IPS-NIHi11 (cell line): ENCODE measurements at places on chromosomes 13 and 19.
A peak's percentile ranks its signal among the peaks of the same experiment; 100 is the strongest.

DNA sequence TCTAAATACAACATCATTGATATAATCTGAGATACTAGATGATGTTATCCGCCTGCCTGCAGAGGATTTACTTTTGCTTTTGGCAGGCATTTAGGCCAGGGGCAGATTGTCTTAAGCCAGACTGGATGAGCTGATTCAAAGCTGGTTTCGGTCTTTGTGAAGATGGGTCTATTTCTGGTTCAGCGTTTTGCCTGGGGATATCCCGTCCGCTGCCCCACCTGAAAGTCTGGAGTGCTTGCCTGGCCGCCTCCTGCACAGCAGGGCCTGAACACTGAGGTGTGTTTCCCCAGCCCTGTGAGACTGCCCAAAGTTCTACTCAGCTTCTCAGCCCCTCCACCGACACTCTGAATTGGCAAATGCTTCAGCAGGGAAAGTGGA is 149.7 kb downstream of the KATNAL1 start:
- DNase-seq = no peak

GRCh38 chr13:40433001-40433400 is 233.4 kb downstream of the FOXO1 start:
- DNase-seq = no peak

GRCh38 chr13:34401696-34402095 is 540.4 kb upstream of the NBEA start:
- DNase-seq = no peak

DNA sequence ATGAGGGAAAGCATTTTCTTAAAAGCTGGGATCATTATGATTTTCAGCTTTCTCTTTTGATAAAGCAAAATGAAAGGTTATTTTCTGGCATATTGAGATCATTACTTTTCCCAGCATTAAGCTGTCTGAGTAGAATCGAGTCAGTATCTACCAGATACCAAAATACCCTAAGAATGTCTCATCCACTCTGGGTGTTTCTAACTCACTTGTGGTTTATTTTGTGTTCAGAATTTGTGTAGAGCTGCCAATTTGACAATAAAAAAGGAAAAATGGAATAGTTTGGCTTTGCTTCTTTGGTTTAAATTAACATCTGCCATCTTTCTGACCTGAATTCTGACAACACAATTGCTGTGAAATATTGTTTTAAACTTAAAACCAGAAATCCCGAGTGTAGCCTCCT is 438.7 kb upstream of the ARGLU1 start:
- DNase-seq = no peak

DNA sequence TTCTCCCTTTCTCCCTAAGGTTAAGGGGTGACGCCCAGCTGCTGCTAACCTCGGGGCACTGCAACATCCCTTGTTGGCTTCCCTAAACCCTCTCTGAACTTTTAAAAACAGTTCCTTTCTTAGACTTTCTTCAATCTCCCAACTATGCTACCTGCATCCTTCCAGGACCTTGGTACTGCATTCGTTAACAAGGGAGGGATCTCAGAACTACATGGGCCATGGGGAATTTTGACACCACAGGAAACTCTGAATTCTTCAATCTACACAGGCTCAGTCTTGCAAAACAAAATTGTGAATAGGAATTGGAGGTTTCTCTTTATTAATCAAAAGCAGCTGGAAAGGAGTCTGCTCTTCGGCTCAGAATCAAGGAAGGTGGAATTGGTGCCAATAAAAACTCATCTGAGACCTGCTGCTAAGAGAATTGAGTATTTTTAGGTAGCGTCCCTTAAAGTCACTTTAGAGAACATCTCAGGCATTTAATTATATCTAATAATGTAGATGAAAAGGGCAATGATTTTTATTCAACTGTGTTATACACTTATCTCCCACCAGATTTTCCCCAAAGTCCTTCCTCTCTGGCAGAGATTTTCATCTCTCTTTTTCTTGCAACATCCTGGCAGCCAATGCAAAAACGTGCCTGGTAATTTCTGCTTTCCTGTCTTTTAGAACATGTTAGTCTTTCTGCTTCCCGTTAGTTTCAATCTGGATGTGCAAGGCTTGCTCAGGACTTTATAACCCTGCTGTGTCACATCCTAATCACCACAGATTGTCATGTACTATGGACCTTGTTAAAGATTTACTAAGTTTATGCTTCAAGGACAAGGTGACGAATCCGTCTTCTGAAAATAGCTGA is 69.1 kb upstream of the SLC15A1 start:
- no peak for DNase-seq

- DNase-seq = no peak
Measured at GRCh38 chr13:79736356-79736755, 255.4 kb downstream of the NDFIP2 start.

DNA sequence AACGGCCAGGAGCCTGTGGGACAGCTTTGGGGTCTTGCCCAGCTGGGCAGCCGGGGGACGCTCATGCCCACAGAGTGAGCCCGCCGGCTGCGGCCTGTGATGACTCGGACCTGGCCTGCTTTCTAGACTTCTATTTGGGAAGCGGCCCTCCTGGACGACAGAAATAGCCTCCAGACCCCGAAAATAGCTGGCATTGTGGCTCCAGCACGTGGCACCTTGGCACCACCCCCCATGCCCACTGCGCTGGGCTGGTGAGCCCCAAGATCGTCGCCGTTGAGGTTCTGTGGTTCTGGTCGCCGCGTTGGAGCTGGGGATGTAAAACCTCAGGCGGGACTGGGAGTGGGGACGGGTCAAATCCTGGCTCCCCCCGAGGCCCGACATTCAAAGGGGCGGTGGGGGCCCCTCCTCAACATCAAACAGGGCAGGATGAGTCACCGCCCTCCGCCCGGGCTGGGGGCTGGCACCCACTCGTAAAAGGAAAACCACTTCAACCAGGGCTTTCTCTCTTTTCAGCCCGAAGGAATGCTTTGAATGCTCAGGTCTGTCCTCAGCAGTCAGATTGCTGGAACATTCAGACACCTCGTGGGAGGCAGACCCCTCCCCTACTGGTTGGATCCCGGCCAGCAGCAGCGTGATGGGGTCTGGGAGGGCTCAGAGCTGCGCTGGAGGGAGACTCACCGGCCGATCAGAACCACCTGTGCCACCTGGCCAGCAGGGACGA is 42.1 kb downstream of the GADD45B start:
- no peak for DNase-seq

- DNase-seq = no peak
Measured at GRCh38 chr13:47548294-47548840, 452.7 kb downstream of the SUCLA2 start.

DNA sequence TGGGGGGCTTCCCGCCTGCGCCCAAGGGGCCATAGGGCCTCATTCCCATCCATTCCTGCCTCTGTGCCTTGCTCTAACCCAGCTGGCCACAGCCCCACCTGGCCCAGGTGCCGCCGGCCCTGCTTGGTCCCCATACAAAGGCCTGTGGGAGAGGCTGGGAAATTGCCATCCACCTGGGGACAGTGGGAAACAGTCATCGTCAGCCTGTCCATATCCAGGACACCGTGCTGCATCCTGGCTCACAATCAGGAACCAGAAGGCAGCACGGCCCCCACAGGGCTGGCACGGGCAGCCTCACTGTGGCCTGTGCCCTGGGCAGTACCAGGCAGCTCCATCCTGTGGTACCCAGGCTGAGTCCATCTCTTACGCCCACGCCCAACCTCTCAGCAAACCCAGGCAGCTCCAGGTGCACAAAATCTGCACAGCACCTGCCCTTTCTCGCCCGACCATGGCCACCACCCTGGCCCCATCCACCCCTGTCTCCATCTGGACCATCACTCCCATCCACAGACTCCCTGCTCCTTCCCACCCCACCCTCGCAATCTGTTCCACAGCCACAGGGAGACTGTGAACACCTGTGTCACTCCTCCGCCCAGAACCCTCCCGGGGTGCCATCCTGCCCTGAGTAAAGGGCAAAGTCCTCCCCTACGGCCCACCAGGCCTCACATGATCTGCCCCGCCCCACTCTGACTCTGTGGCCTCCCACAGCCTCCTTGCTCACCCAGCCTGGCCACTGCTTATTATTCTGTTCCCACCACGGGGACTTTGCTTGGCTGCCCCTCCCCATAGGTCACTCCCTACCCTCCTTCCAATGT is 21.1 kb upstream of the FBXO27 start:
- no peak for DNase-seq

- no peak for DNase-seq
Measured at GRCh38 chr19:35389192-35389861, 18.5 kb downstream of the GPR42 start.

DNA sequence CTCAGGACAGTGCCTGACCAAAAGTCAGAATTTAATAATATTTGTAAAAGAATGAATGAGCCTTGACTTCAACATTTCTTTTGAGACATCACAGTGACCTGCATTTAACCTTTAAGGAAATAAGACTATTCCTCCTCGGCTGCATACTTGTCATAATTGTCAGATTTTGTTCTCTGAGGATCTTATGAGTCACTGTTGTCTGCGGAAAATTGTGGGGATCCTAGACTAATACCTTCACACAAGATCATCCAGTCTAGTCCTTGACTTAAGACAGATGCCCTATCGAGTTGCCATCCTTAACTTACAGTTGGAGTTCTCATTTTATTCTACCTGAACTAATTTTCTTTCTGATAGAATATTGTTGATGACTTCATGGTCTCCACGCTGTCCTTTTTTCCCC is 198.4 kb downstream of the DLEU7 start:
- no peak for DNase-seq

DNA sequence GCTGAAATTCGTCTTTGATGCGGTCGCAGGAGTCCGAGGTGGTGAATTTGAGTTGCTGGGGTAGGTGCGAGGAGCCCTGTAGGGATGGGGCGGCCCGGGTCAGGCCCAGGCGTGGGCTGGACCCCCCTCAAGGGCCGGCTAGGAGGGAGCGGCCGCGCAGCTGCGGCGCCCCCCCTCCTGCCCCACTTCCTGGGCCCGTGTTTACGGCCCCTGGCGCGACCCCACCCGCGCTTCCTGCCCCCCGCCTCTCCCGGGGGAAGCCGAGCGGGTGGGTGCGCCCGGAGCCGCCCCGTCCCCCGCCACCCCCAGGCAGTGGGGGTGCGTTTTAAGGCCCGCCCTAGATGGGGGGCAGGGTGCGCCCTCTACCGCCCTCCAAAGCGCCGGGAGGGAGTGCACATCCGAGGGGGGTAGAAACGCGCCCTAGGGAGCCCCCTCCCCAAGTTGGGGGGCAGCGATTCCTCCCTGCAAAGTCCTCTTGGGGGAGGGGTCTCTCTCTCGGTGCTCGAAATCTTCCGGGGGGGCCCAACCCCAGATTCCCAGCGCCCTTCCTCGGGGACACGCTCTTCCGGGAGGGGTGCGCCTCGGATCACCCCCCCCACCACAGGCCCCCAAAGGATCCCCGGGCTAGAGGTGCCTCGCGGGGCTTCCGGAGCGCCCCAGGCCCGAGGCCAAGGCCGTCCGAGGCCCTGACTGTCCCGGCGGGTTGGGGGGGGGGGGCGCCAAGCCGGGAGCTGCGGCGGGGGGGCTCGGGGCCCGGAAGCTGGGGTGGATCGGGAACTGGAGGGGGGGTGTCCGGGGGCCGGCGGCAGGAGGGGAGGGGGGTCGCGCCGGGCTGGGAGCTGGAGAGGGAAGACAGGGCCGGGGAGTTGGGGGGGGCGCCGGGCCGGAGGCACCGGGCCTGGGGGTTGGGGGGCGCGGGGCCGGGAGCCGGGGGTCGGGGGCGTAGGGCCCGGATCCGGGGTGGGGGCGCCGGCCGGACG is 823 bp downstream of the TLE5 start:
- peak; percentile 69 for DNase-seq

GRCh38 chr19:34505321-34506025 is 23.9 kb downstream of the WTIP start:
- DNase-seq = peak; percentile 4

GRCh38 chr13:50679321-50679720 is 164.2 kb downstream of the DLEU7 start:
- no peak for DNase-seq

DNA sequence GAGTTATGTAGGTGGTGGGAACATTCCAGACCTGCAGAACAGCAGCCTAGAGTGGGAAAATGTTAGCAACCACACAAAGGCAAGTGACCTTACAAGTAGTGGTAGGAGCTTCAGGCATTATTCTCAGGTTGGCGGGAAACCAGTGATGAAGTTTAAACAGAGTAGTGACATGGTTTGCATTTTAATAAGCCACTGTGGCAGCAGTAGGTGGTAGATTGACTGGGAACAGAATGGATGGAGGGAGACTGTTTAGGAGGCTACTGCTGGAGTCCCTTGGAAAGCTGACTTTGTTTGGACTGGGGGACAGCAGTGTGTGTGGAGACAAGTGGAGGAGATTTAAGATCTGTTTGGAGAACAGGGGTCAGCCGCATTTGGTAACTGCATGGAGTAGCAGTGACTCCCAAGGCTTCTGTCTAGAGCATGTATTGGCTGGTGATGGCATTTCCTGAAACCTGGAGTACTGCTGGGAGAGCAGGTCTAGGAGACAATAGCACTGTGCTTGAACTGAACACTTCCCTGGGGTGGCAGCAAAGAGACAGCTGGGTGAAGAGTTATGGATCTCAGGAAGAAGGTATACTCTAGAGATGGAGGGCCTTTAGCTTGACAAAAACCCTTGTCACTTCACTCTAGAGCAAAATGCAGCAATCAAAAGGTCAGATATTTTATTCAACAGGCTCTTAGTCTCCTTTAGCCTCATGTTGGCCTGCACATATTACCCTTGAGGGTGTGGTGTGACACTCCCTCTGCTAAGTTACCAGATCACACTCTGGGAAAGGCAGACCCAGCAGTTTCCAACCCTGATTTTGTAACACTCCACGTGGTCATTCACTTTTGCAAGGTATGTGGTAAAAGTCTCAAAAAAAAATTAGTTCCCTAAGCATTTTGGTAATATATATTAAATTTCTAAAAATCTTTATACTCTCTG is 70.3 kb downstream of the DHRS12 start:
- DNase-seq = peak; percentile 43

DNA sequence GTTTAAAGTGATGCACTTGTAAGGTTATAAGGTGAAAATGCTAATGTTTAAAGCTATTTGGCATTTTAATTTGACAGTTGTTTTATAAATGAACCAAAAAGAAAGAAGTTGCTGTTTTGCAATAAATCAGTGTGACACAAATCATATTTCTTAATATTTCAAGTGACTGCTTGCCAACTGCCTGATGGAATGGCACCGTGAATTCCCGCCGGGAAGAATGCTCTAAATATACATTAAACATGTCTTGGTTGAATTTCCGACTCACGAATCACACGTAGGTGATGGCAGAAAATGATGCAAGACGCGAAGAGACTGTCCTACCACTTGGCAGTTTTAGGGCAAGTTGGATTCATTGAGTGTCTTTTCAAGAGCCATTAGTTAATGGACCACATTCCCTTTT is 3.1 kb upstream of the GJB2 start:
- DNase-seq = no peak

GRCh38 chr13:95258098-95258497 is 43.2 kb downstream of the ABCC4 start:
- DNase-seq = no peak
